GM12878 (cell line): ENCODE measurements at places on chromosomes 12 and 14. TPM values are rescaled to one million over a fixed set of nuclear protein-coding genes. Genes with fewer than 3 reads are reported as not detected.
A peak's percentile ranks its signal among the peaks of the same experiment; 100 is the strongest.

DNA sequence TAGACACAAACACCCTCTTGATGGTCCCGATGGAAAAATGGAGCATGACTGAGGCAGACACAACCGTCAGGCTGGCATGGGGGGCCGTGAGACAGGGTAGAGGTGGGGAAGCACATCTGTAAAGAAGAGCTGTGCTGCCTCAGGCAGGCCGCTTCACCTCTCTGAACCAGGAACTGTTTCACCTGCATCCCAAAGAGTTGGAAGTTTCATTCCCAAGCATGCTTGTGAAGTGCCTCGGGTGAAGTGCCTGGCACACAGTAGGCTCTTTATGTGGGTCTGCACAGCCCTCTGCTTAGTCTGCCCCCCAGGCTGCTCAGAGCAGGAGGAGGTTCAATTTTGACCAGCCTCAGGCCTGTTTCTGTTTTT, 685 bp upstream of the SERPINA1 start:
- no peak overlapping the region for H3K4me3 ChIP-seq
- H3K27me3 ChIP-seq, result no peaks in the 10 kb centered on the region
- no peaks in the 10 kb centered on the region; the same call in 1 of the 2 replicates for H3K4me1 ChIP-seq
- H3K27ac ChIP-seq, result no peak overlapping the region

Gene TPH2
- total RNA-seq, result not detected in 2 replicates

Gene TMCC3
- total RNA-seq, result 20.5 and 22.5 TPM in 2 replicates

GRCh38 chr14:21015312-21015711, 9.5 kb downstream of the NDRG2 start:
- no peak overlapping the region for H3K27ac ChIP-seq
- H3K36me3 ChIP-seq, result no peaks in the 10 kb centered on the region
- no peak for DNase-seq
- H3K4me1 ChIP-seq, result no peaks in the 10 kb centered on the region

DNA sequence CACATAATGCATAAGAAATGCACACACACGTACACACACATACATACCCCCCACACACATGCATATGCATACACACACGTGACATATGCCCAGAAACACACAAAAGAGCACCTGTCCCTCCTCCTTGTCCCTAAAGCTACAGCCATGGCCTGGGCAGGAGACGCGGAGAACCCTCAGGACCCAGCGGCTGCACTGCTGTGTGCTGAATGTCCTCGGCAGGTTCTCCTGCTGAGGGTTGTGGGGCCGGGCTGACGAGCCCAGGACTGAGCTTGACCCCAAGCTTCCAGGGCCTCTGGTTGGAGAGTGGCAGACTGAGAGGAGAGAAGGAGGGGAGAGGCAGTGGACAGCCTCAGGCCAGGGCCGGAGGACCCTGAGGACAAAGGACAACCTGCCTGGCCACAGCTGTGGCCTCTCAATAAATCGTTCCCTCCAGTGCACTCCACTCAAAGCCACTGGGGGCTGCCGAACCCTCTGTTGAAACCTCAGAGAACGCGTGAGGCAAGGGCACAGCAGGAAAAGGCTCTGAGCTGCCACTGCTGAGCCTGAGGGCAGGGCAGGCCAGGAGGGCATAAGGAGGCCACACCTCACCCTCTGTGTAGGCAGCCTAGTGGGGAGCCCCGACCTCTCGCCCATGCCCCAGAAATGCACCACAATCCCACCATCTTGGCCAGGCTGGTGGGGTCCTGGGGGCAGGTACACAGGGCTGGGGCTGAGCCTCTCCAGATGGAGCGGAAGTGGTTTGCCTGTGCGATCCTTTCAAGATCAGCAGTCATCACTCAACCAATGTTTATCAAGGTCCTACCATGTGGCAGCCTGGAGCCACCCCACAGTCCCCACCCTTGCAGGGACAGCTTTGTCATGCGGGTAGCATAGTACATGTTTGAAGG, 3.1 kb downstream of the CACNA2D4 start:
- no peaks in the 10 kb centered on the region for H3K4me1 ChIP-seq
- no peak overlapping the region for H3K4me3 ChIP-seq
- peaks cover 6% of the 10 kb centered on the region; the same call in 1 of the 2 replicates for H3K27me3 ChIP-seq
- H3K36me3 ChIP-seq, result no peaks in the 10 kb centered on the region
- H3K27ac ChIP-seq, result no peak overlapping the region

DNA sequence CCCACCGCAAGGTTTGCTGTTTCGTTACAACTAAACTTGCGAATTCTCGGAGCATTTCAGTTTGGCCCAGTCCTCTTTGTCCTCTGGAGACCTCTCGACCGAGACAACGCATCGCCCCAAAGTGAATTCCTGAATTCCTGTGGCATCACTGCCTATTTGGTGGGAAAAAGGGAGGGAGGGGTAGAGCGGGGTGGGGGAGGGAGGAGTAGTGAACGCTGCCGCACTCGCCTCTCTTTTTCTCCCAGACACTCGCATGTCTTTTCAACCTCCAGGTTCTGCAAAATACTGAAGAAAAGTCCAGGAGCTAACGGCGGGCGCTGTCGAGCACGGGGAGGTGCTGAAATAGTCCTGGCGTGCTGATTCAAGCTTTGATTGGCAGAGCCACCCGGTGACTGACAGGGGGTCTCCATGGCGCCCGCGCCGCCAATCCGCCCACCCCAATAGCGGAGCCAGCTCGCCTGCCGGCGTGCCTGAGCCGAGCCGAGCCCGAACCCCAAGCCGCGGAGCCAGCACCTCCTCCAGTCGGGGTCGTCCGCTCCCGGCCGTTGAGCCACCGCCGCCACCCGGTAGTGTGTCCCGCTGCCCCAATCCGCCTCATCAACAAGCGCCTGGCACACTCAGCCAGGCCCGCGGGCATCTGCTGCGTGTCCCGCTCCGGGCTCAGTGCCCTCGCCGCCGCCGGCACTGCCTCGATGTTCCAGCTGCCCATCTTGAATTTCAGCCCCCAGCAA, at the start of gene SIX6:
TSS of gene SIX6 (plus strand) at position 440 of the 731 bp plus-strand sequence. CDS start at position 693, 253 bp downstream.
- no peak for DNase-seq
- no peaks in the 10 kb centered on the region for H3K4me1 ChIP-seq
- peaks cover 45% of the 10 kb centered on the region for H3K27me3 ChIP-seq
- no peak within 1 kb of the TSS for H3K4me3 ChIP-seq
- H3K36me3 ChIP-seq, result no peaks in the 10 kb centered on the region

Gene PMEL
- 0.96 and 1.3 TPM in 2 replicates for total RNA-seq

- H3K4me1 ChIP-seq, result peaks cover 38% of the 10 kb centered on the region
- H3K36me3 ChIP-seq, result peaks cover 36% of the 10 kb centered on the region
- no peaks in the 10 kb centered on the region for H3K27me3 ChIP-seq
- H3K27ac ChIP-seq, result peak overlapping the region; percentile 97
- peak overlapping the region; percentile 43; the same call in 1 of the 2 replicates for H3K4me3 ChIP-seq
These were observed 26.0 kb downstream of the XRCC3 start for GRCh38 chr14:103688906-103689902.

- no peaks in the 10 kb centered on the region for H3K36me3 ChIP-seq
- 0 out of 2 replicates have a peak overlapping the region, but pooled peaks have one; percentile 7 for H3K27ac ChIP-seq
- H3K4me3 ChIP-seq, result no peak overlapping the region
These were observed 44.4 kb downstream of the PRKCH start for GRCh38 chr14:61365667-61366212.

Gene MAP1LC3B2
- 1.8 TPM in 1 of 2 replicates, not detected in the other for total RNA-seq

DNA sequence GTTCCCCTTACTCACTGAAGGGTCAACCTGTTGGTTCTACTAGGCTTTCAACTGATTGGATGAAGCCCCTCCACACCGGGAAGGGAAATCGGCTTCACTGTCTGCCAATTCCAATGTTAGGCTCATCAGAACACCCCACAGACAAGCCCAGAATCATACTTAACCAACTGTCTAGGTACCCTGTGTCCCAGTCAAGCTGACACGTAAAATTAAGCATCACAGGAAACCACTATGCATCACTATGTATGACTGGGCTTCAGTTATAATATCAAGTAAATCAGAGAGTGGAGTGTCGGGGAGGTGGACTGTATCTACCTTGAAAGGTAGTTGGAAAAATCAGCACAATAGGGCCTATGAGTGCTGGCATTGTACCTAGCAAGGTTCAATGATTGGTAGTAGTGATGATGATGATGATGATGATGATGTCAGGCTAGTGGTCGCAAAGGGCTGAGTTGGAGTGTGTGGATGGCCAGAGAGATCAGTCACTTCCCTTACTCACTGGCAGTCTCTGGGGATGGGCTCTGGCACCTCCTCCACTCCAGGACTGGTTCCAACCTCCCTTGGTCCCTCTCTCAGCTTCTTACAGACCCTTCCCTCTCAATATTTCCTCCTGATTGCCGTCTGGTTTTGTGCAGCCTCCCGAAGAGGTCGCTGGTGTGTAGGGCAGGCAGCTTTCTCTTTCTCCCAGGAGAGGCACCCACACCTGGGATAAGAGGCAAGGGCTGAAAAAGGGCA, 3.3 kb upstream of the ATG101 start:
- peaks cover 5% of the 10 kb centered on the region for H3K4me1 ChIP-seq
- no peak for DNase-seq
- no peaks in the 10 kb centered on the region; the same call in none of the 2 replicates for H3K27me3 ChIP-seq
- H3K4me3 ChIP-seq, result no peak overlapping the region
- H3K27ac ChIP-seq, result no peak overlapping the region
- H3K36me3 ChIP-seq, result no peaks in the 10 kb centered on the region

DNA sequence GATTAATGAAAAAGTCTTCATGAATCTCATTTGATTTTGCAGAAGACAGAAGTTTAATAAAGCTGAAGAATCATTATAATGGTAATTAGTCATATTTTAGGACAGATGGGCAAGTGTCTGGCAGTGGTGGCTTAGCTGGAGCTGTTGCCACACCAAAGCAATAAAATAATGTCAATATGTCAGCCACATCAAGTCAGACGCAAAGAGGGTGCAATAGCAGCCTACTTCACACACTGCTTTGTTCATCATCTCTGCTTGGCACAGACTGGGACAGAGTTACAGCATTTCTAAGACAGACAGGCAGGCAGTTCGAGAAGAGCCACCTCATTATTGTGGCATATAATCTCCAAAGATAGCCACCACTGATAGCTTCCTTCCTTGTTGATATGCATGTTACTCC, 16.9 kb upstream of the KRR1 start:
- no peak for DNase-seq
- H3K36me3 ChIP-seq, result no peaks in the 10 kb centered on the region
- H3K4me1 ChIP-seq, result no peaks in the 10 kb centered on the region; the same call in 1 of the 2 replicates
- H3K27me3 ChIP-seq, result no peaks in the 10 kb centered on the region
- no peak overlapping the region for H3K27ac ChIP-seq
- no peak overlapping the region for H3K4me3 ChIP-seq

Gene SALL2
- 6.2 and 6.3 TPM in 2 replicates for total RNA-seq

- no peak for DNase-seq
- H3K4me3 ChIP-seq, result no peak overlapping the region
- no peaks in the 10 kb centered on the region for H3K36me3 ChIP-seq
- no peak overlapping the region for H3K27ac ChIP-seq
- H3K27me3 ChIP-seq, result no peaks in the 10 kb centered on the region; the same call in 1 of the 2 replicates
These were observed 44.3 kb upstream of the TMPO start for GRCh38 chr12:98471085-98471484.

GRCh38 chr14:91906374-91906773, 39.0 kb upstream of the TC2N start:
- no peak for DNase-seq
- no peaks in the 10 kb centered on the region; the same call in 1 of the 2 replicates for H3K27me3 ChIP-seq
- no peak overlapping the region for H3K4me3 ChIP-seq
- H3K4me1 ChIP-seq, result peaks cover 1% of the 10 kb centered on the region; the same call in 1 of the 2 replicates

GRCh38 chr14:68177728-68178127, 358.1 kb downstream of the RAD51B start:
- H3K27ac ChIP-seq, result no peak overlapping the region
- H3K4me3 ChIP-seq, result no peak overlapping the region
- no peaks in the 10 kb centered on the region for H3K27me3 ChIP-seq
- no peak for DNase-seq
- H3K4me1 ChIP-seq, result peaks cover 14% of the 10 kb centered on the region
- no peaks in the 10 kb centered on the region for H3K36me3 ChIP-seq

DNA sequence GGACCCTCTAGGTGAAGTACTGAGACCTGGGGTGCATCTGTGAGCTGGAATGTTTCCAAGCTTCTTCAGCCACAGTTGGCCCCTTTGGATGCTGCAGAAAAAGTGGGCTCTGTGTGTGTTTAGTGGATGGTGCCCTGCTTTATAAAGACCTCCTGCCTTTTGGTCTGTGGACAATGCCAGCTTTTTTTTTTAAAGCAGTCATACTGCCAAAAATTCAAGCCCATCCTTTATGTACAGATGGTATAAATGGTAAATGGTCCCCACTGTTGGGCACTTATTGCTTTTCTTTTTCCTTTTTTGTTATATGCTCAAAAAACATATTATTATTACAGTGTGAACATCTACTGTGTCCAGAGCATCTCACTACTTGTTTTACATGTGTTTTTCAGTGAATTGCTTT, 81.1 kb downstream of the SMOC1 start:
- no peaks in the 10 kb centered on the region for H3K4me1 ChIP-seq
- no peak overlapping the region for H3K4me3 ChIP-seq
- no peak for DNase-seq
- no peaks in the 10 kb centered on the region for H3K36me3 ChIP-seq
- H3K27me3 ChIP-seq, result no peaks in the 10 kb centered on the region; the same call in 1 of the 2 replicates

Gene MANSC4
- total RNA-seq, result 0.21 TPM in 1 of 2 replicates, not detected in the other

GRCh38 chr12:55044135-55044534, 24.4 kb downstream of the NEUROD4 start:
- no peaks in the 10 kb centered on the region for H3K36me3 ChIP-seq
- H3K4me3 ChIP-seq, result no peak overlapping the region
- no peak overlapping the region for H3K27ac ChIP-seq
- H3K27me3 ChIP-seq, result no peaks in the 10 kb centered on the region
- no peak for DNase-seq

Gene DDN
- 11.5 and 13.4 TPM in 2 replicates for total RNA-seq

DNA sequence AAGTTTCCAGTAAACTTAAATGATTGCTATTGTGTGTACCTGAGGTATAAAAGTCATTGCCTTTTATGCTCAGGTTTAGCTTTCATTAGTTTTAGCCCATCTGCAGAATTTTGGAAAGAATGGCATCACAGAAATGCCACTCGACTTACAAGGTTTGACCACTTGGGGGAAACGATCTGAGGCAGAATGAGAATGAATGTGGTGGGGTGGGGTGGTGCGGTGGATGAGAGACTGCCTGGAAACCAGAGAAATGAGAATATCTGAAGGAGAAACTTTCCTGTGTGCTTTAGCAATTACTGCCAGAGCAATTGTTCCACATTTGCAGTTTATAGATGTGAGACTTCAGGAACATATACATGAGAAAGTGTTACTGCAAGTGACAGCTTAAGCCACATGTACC, 225.4 kb upstream of the PDE3A start:
- DNase-seq, result no peak
- no peak overlapping the region for H3K4me3 ChIP-seq
- H3K27ac ChIP-seq, result no peak overlapping the region
- no peaks in the 10 kb centered on the region for H3K36me3 ChIP-seq
- no peaks in the 10 kb centered on the region for H3K27me3 ChIP-seq
- H3K4me1 ChIP-seq, result 0 out of 2 replicates have a peak, but pooled peaks cover 2% of the 10 kb centered on the region

Gene FAM186B
- 0.48 and 0.69 TPM in 2 replicates for total RNA-seq

Gene OR4E2
- total RNA-seq, result not detected in 2 replicates

DNA sequence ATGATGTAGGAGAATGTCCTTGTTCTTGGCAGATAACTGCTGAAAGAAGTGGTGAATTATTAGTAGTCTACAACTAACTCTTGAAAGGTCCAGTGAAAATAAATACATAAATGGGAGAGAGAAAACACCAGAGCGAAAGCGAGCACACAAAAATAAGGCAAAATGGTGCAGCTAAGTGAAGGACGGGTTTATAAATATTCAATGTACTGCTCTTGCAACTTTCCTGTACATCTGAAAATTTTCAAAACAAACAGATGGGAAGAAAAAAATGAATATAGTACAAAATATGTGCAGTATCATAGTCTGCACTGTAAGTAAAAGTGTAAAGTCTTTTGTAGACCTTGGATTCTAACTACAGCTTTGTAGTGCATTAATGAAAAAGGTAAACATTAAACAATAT, 1.3 kb downstream of the MOK start:
- no peaks in the 10 kb centered on the region; the same call in 1 of the 2 replicates for H3K4me1 ChIP-seq
- no peak for DNase-seq
- no peak overlapping the region for H3K27ac ChIP-seq
- H3K4me3 ChIP-seq, result no peak overlapping the region
